Activated naive CD4-positive, alpha-beta T cell treated with anti-CD3 and anti-CD28 coated beads for 36 hours (primary cell): ENCODE measurements at places on chromosomes 7 and 10.

- no peak for DNase-seq
These were observed 51.8 kb upstream of the FAM3C start for GRCh38 chr7:121447911-121448300.

- no peak for DNase-seq
These were observed 7.7 kb downstream of the PON1 start for GRCh38 chr7:95316588-95316987.

DNA sequence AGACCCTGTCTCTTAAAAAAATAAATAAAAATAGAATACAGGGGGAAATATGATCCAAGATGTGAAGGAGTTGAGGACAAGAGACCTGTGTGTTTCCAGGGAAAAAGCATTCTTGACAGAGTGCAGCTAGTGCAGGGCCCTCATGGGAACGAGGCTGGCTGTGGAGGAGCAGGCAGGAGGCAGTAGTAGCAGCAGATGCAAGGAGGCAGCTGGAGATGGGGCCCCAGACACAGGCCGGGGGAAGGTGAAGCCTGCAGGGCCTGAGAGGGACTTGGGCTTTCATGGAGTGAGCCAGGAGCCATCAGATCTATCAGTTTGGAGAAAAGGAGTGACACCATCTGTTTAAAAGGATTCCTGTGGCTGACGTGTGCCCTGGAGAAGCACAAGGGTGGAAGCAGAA lies 71.4 kb upstream of the ZNF438 start:
- DNase-seq, result no peak

GRCh38 chr7:3367261-3367660 lies 66.2 kb downstream of the SDK1 start:
- no peak for DNase-seq

GRCh38 chr10:58281092-58281752 lies 12.3 kb downstream of the CISD1 start:
- DNase-seq, result no peak
